ENCODE measurements at places on chromosomes 13 and 19.

GRCh38 chr13:111630406-111630805 lies 310.0 kb downstream of the TEX29 start:
- no peak for DNase-seq

GRCh38 chr13:65472336-65472735 lies 1757.8 kb downstream of the PCDH9 start:
- no peak for DNase-seq

DNA sequence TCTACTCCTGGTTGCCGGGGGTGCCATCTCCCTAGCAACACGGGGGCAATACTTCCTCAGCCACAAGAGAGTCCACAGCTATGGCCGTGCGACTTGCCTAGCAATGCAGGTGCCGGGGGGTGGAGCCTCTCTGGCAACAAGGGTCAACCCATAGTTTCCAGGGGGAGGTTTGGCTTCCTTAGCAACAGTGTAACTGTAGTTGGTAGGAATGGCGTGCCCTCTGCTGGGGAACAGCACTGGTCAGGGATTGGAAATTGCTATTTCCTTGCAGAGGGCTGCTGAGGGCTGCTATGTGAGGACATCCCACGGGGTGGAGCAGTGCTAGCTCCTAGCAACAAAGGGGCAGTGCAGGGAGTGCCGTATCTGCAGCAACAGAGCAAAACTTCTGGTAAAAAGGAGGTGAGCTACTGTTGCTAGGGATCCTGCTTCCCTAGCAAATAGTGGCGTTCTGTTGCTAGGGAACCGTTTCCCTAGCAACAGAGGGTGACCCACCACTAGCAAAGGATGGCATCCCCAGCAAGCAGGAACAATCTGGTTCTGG lies 7.0 kb upstream of the TMC4 start:
- DNase-seq, result peak; percentile 22

DNA sequence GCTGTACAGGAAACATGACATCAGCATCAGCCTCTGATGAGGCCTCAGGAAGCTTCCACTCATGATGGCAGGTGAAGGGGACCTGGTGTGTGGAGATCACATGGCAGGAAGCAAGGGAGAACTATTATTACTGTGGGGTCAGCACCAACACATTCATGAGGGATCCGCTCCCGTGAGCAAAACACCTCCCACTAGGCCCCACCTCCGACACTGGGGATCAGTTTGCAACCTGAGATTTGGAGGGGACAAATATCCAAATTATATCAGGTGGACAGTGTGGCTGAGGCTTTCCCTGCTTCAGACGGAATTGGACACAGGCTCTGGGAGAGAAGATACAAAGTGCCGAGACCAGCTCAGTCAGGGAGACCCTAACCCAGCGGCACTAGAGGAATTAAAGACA lies 5.7 kb upstream of the ZNF792 start:
- no peak for DNase-seq

- DNase-seq, result no peak
These were observed 13.2 kb upstream of the MED4 start for GRCh38 chr13:48108106-48108505.

DNA sequence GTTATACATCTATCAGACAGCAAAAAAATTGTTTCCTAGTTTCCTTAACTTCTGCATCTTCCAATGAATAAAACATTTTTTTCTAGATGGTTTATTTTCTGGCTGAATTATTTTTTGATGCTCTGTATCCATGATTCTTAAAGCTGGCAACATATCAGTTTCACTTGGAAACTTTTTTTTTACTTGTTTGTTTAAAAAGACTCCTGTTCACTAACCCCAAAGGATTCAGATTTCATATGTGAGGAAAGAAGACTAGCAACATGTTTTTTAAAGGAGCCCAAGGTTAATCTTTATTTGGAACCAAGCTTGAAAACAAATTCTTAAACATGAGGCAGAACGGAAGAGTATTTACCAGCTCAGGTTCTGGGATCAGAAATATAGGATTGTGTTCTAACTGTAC lies 632.3 kb downstream of the SLITRK6 start:
- DNase-seq, result no peak

- DNase-seq, result no peak
These were observed 59.9 kb downstream of the ABCC4 start for GRCh38 chr13:95241321-95241720.

- no peak for DNase-seq
These were observed 188.8 kb downstream of the TSHZ3 start for GRCh38 chr19:31160336-31160926.

DNA sequence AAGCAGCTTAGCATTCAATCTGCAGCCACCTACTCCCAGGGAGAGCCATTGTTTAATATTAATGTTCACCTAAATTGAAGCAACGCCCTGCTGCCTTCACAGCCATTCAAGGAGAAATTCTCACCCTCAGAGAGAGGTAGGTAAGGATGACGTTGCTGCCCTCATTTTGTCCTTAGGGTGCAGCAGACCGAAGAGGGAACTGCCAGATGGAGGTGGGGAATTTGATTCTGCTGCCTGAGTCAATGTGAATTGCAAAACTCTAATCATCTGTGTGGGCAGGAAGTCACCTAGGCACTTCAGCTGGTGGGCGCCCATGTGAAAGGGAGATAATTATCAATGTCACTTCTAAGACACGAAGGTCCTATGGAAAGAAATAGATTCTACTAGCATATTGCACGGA lies 503.4 kb downstream of the TBC1D4 start:
- DNase-seq, result peak; percentile 70

DNA sequence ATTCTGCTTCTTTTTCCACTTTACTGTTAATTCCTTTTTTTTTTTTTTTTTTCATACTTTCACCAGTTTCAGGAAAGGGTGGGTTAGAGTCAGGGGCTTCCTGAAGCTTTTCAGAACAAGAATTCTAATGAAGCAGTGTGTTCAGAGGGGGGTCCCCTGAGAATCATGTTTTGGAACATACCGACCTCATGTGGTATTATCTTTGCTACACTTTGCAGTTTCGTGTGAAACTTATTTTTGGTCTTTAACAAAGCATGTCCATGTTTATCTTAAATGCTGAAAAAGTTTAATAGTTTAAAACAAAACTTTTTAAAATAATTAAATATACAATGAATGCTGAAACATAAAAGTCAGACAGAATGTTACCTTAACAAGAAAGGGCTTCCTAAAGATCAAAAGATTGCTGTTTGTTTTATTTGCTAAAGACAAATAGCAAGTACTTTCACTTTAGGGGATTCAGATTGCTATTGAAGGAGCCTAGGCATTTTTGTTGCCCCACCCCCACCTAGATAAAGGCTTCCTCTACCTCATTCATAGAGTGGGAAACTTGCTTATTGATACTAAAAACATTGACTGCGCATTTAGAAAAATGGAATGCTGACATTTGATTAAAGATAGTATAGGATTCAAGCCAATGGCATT lies 21.1 kb upstream of the POMP start:
- no peak for DNase-seq

GRCh38 chr13:36820222-36820621 lies 1.2 kb downstream of the RFXAP start:
- DNase-seq, result no peak

DNA sequence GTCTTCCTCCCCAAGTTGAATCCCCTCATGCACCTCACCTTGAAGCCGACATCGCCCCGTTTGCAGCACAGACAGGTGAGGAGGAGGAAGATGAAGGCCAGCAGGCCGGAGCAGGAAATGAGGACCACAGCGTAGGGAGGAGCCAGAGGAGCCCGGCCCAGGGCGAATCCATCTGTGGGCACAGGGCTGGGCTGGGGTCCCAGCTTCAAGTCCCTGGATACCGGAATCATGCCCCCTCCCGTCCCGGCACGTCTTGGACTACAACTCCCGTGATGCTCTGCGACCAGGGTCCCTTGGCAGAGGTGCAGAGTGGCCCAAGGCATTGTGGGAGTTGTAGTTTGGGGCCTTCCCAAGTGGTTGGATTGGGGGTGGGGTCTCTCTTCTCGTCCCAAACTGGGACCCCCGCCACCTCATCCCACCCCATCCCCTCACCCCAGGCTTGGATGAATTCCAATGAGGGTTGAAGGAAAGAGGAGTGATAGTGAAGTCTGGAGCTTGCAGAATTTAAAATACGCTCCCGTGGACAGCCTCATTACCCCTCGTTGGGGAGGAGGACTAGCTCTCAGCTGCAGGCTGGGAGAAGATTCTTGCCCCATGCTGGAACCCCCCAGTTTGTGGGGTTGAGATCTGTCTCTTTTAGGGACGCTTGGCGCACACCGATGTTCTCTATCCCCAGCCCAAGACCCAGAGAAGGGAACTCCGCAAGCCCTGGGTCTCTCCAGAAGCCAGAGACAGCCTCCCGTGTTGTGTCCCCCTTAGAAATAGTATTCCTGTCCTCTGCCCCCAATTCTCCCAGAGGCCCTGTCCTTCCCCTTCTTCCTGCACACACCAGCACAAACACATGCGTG lies 990 bp downstream of the LMTK3 start:
- no peak for DNase-seq

- no peak for DNase-seq
These were observed 130.8 kb downstream of the KLF12 start for GRCh38 chr13:74003374-74003773.

GRCh38 chr13:82569581-82569980 lies 1312.7 kb downstream of the SLITRK1 start:
- no peak for DNase-seq

GRCh38 chr13:113448885-113449692 lies 4.2 kb downstream of the ADPRHL1 start:
- no peak for DNase-seq

- DNase-seq, result no peak
These were observed 5.0 kb upstream of the TINCR start for GRCh38 chr19:5572556-5573286.

DNA sequence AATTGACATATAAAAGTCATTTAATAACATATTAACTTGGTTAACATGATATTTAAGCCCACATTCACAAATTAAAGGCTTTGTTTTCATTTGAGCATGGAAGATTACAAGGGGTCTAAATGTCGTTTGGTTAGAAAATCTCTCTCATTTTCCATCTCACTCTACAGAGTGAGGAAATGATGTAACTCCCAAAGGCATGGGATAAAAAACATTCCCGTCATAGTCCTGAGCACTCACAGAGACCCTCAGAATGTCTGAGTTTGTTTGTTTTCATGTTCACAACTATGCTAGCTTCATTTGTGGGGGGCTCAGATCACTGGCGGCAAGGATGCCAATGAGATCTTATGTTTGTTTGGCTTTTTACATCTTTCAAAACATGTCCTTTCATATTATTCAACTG lies 307.5 kb downstream of the TBC1D4 start:
- no peak for DNase-seq

DNA sequence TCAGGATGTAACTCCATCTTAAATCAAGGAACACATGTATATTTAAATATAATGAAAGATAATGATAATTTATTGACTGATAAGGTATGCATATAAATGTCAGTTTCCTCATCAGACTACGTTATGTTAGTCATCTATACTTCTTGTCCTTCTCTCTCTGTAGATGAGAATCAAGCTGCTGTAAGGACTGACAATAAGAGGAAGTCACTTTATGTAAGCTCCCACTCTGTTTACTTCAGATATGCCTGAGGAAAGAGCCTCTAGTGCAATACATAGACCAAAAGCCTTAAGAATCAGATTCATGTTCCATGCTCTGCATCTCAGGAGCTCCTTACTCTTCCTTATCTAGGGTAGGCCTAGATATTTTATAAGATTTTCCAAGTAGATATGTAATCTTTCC lies 9.6 kb upstream of the SLITRK6 start:
- no peak for DNase-seq

DNA sequence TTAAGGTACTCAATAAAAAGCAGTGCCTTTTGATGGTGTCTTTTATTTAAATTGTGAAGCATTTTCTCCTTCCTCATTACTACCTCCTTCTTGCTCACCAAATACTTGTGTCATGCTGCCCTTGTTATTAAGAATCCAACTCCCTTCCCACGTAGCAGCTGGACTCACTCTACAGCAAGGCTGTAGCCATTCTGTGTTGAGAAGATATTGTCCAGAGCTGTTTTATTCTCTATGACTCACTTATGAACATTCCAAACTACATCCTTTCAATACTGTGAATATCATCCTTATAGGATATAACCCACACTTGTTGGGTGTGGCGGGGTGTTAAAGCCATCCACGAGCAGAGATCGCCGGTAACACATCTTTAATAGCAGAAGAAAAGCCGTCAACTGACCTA lies 1671.5 kb upstream of the SLC10A2 start:
- no peak for DNase-seq

GRCh38 chr13:102914339-102914930 lies 68.6 kb downstream of the ERCC5 start:
- DNase-seq, result no peak

DNA sequence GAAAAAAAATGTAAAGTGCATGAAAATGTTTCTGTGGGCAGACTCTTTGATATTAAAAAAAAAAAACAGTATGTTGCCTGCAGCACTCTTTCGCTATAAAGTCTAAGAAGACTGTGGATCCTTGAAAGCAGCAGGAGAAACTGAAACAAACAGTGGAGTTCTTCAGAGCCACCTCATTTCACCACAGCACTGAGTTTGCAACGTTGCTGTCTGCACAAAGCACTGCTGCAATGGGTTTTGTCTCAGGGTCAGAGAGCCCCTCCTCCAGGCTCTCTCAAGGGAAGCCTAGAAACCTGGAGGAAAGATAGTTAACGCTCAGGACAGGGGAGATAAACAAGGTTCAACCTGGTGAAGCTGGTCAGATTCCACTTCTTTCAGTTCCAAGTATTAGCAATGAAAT lies 248.7 kb downstream of the EFNB2 start:
- no peak for DNase-seq

GRCh38 chr19:41587101-41587837 lies 11.3 kb downstream of the CEACAM21 start:
- no peak for DNase-seq

Measured in RCC 7860 (cell line).